GM19239 (cell line): ENCODE measurements at places on chromosomes 2 and 18.

GRCh38 chr2:11761259-11761658 lies 14.8 kb downstream of the LPIN1 start:
- DNase-seq, result no peak

DNA sequence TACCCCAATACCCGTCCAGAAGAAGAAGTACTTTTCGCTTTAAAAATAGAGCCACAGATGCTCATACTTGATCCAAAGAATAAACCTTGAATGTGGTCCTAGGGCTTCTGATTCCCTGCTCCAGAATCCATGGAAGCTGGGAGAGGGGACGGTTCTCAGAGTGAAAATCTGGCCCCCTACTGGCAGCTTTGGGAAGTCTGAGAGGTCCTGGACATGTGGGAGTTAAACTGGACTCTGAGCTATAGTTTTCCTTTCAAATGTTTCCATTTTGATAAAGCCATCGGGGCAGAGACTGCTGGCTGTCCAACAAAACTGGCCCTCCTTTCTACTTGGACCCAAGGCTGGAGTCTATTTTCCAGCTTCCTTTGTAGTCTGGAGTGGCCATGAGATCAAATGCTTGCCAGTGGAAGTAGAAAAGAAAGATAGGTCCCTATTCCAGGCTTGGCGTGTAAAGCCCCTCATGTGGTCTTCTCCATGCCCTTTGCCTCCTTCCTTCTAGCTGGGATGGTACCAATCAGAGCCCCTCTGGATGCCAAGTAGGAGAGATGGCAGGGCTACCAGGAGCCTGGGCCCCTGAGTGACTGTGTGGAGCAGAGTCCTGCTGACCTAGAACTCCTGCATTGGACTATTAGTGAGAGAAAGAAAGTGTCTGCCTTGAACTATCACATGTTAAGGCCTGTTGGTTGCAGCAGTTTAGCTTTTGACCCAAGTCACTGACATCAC lies 37.7 kb upstream of the TBC1D8 start:
- DNase-seq, result no peak

GRCh38 chr2:85788603-85789002 lies 34.8 kb downstream of the ATOH8 start:
- DNase-seq, result no peak

DNA sequence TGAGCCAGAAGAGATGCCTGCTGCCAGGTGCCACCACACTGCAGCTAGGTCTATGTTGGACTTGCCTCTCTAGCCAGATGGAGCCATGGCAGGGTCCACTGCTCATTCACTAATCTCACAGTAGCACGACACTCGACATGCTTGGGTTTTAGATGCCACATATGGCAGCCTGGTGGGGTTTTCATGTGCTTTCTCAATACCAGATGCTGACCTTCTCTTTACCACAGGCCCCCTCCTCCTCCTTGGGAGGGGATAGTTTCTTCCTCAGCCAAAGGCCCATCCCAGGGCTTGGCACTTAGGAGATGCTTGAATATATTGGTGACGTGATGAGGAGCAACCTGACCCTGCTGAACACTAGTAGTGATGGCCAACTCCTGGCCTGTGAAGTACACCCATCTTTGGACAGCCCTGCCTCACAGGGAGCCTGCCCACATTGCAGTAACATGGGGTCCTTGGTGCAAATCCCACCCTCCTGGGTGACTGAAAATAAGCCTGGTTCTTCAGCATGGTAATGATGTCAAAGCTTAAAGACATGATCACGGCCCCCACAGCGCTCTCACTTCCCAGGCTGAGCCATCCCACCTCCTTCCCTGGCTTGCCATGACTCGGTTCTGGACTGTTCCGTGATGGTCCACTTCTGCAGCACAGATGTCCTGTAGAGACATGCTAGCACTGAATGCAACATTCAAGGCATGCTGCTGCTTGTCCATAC lies 227.5 kb downstream of the SH3RF3 start:
- DNase-seq, result no peak

DNA sequence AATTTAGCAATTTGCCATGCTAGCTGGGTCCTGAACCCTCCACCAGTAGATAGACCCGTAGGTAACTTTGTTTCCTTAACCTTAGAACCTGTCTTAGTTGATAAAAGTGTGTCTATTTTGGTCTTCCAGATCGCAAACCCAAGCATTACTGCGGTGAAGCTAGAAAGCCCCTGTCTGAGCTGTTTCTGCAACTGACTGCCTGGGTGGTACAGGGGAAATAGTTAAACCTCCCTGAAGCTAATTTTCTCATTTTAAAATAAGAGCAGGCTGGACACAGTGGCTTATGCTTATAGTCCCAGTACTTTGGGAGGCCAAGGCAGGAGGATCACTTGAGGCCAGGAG lies 101.7 kb upstream of the MSH2 start:
- no peak for DNase-seq

DNA sequence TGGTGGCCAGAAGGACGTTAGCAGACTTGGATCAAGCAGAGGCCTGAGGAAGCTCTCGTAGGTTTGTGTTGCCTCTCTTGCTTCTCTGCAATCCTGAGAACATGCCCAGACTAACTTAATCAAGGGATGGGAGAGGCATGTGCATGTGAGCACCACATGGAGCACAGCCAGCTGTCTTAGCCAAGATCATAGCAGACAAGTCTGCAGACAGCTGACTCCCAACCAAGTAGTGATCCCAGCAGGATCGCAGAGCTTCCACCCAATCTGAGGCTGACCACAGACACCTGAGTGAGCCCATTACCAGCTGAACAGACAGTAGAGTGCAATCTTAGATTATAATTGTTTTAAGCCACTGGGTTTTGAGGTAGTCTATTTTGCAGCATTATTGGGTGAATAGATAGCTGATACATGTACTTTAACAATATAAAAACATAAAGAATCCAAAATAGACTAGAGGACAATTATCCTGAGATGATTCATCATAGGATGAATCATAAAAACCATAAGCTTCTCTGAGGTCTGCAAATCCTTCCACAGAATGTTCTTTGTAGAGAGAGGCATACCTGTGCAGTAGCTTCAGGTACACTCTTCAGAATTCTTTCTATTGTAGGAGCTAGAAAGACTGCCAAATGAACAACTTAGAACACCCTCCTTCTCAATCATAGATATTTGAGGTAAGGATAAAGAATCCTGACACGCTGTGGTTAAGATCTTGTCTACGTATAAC lies 25.2 kb upstream of the FAM110C start:
- DNase-seq, result no peak

- no peak for DNase-seq
These were observed 3.0 kb downstream of the GPR55 start for GRCh38 chr2:230921806-230922595.

DNA sequence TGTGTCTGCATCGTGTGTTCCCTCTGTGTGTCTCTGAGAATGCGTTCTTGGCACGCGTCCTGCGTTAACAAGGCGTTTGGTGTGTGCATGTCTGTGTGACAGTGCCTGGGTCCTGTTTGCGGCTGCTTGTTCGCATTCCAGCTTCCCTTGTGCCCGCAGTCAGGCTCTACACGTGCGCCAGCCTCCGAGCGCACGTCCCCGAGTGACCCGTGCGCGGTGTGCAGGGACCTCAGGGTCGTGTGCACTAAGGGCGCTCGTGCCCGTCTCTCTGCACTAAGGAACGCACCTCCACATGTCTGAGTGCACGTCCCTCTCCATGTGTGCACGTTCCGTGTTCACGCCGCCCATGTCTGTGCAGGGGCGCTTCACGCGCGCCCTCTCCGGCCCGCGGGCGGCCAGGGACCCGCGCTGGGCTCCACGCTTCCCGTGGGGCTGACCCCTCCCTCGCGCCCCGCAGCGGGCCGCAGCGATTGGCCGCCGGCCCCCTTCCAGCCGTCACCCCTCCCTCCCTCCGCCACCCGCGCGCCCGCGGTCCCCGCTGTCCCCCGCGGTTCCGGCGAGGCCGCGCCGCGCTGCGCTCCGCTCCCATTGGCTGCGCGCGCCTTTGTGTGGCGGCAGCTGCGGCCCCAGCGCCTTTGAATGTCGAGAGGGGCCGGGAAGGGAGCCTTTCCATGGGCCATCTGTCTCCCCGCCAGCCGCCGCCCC lies 229.4 kb downstream of the HAUS1 start:
- DNase-seq, result no peak

- no peak for DNase-seq
These were observed 25.5 kb downstream of the GCG start for GRCh38 chr2:162126527-162126926.

DNA sequence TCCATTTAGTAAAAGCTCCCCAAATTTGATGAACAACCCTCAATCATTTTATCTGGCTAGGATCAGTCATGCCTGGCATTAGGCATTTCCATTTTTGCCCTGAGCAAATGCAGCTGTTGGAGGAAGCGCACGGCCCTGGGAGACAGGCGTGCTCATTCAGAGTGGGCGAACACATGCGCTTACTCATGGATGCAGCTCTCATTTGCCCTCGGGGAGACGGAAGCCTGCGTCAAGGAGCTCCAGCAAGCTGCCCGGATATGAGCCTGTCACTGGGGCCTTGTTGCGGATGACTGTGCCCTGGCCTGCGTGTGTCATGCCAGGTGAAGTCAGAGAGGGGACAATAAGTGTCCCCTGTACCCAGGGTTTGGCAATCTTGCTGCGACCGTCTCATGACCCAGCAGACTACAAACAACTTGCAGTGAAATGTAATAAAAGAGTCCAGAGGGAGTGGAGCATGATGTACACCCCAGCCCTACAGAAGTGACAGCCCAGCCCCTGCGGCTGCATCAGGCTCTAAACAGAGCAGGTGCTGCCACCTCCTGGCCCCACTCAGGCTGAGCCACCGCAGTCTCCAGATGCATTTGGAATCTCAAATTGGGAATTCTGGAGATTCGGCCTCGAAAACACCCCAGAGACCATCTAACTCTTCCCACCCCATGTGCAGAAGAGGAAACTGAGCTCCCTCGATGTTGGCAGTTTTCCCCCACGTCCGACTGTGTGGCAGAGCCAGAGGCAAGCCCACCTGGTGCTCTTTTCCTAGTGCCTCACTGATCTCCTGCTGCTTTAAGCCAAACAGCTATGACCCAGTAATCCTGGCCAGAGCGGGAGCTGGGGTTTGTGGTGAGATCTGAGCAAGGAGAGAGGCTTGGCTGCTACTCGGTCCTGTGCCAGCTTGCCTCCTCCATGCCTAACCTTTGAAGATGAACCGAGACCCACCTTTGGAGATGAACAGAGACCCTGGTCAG lies 105.0 kb upstream of the ALK start:
- DNase-seq, result peak; percentile 10

- no peak for DNase-seq
These were observed 44.6 kb downstream of the SCN7A start for GRCh38 chr2:166449439-166449838.

DNA sequence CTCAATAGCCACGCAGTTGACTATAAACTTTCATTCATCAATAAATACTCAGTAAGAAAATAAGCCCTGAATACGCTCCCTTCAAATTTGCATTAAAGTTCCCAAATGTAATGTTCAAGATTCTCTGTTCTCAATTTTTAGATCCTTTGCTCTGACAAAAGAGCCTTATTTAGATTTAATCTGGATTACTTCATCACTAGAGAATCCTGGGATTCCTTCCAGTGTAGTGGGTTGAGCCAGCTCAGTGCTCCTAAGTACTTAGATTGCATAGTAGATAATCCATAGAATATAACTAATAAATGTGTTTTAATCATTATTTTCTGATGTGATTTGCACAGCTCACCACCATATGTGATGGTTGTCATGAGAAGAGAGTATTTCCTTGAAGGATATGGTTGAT lies 1286.2 kb downstream of the SUCLG1 start:
- no peak for DNase-seq

DNA sequence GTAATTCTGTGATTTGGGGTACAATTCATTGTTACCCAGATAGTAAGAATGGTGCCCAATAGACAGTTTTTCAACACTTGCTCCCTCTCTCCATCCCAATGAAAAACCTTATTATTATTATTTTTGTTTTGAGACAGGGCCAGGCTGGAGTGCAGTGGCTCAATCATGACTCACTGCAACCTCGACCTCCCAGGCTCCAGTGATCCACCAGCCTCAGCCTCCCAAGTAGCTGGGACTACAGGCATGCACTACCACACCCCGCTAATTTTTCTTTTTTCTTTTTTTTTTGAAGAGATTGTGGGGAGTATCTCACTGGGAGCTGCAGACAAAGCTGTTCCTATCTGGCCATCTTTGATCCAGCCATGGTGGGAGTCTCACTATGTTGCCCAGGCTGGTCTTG lies 7.2 kb downstream of the TGFA start:
- DNase-seq, result no peak

DNA sequence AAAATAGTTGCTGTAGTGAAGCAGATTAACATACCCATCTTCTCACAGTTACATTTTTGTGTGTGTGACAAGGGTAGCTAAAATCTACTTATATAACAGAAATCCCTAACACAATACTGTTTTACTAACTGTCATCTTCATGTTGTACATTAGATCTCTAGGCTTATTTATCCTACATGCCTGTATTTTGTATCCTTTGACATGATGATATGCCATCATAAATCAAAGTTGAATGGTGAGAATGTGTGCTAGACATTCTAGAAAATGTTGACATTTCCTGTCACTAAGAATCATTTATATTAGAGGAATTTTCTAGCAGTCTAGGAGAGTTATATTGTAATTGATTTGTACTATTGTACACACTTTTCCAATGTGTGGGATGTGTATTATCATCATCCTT lies 21.5 kb upstream of the CALCRL start:
- no peak for DNase-seq

- no peak for DNase-seq
These were observed 9.4 kb downstream of the NEU4 start for GRCh38 chr2:241818229-241818942.

DNA sequence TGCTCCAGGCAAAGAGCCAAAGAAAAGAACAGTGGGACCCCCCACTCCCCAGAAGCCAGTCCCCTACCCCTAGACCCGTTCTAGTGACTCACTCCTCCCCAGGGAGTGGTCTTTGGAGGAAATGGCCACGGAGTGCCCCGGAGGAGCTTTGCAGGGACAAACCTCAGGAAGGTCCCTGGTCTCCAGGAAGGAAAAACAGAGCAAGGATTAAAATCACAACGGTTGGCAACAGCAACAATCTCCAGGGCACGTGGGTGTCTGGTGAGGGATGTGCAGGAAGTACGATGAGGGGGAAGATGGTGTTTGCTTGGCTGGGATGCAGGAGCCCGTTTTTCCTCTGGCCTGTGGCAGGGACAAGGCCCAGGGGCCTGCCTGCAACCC lies 135.0 kb downstream of the SMAD2 start:
- no peak for DNase-seq
